Stimulated activated CD4-positive, alpha-beta T cell treated with anti-CD3 and anti-CD28 coated beads, Interleukin-4, amount 100 ng/mL, for 4 hours (primary cell): ENCODE measurements at places on chromosomes 1 and 21.

GRCh38 chr1:54413295-54413694 lies 7.1 kb upstream of the SSBP3 start:
- no peak for DNase-seq

GRCh38 chr1:197029749-197030148 lies 37.3 kb downstream of the F13B start:
- no peak for DNase-seq

DNA sequence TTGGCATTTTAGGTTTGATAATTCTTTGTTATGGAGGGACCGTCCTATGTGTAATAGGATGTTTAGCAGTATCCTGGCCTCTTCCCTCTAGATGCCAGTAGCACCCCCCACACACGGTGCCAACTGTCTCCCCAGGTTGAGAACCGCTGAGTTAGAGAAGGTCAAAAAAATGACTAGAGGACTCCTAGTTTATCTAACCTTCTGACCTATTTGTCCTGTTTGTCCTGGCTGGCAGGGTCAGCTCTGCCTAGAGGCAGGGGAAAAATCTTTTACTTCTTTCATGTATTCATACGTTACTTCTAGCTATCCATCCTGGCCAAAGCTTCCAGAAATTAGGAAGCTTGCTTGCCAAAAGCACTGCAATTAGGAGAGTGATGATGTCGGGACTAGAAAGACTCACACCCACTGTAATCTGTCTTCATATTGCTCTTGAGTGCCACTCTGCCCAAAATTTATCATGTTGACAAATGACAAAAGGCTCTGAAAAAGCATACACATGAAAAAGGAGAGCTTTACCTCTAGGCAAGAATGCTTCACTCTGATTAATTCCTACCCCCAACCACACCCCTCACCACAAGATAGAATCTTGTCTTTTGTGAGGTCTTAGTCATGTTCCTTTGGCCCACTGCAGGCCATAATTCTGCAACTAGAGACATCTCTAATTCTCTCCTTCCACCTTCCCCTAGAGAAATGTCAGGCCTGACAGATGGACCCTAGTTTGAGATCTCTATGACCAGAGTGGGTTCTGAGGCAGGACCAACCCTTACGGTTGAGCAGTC lies 14.4 kb upstream of the AKR1A1 start:
- DNase-seq: no peak

- peak; percentile 67 for DNase-seq
These were observed 19.7 kb downstream of the RCC2 start for GRCh38 chr1:17419626-17420328.

- no peak for DNase-seq
These were observed 38.7 kb downstream of the CHAF1B start for GRCh38 chr21:36423771-36424433.

DNA sequence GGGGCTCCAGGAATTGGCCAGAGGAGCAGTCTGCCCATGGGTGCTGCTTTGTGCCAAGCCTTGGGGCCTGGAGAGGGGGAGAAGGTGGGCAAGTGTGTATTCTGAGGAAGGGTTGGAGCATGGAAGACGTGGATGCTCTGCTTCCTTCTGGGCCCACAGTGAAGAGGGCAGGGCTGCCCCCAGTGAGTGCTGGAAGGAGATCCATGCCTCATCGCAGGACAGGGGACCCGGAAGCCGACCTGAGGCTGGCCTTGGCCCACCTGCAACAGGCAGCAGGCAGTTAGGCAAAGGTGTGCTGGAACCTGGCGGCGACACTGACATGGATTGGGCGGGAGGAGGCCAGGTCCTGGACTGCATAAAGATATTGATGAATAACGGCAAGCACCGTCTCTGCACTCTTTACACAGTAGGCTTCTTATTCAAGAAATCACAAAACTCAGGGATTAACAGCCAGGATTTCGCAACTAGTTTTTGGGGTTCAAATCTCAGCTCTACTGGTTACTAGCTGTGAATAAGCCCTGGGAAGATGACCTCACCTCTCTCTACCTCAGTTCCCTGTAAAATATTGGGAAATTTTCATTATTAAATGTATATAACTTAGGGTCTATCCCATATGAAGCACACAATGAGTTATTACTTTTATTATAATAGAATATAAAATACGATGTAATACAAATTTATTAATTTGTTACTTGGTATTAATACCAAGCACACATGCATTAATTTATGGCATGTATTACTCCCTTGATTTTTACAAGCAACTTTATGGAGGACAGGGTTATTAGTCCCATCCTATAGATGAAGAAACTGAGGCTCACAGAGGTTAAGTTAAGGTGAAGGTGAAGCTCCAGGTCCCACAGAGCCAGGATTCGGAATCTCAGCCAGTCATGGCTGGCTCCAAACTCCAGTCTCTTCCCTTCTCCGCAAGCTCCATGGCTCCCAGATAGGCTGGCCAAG lies 62.3 kb downstream of the DHRS3 start:
- DNase-seq: no peak

DNA sequence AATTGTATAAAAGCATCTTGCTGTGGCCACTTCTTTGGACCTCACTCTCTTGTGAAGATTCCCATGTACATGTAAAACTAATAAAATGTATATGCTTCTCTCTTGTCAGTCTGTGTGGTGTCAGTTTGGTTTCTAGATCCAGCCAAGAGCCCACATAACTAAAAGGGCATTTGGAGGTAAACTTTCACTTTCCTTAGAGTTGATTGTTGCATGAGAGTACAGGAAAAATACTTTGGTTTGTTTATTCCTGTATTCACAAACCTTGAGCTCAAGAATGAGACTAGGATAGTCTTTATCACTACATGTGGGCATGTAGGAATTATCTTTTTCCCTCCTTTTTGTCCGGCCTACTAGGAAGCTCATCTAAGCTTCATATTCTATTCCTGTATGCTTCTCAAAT lies 50.9 kb downstream of the KCTD3 start:
- no peak for DNase-seq

- DNase-seq: no peak
These were observed 44.5 kb upstream of the TRIM45 start for GRCh38 chr1:117166076-117166475.

- no peak for DNase-seq
These were observed 129.7 kb upstream of the ADGRL2 start for GRCh38 chr1:81671038-81671437.

DNA sequence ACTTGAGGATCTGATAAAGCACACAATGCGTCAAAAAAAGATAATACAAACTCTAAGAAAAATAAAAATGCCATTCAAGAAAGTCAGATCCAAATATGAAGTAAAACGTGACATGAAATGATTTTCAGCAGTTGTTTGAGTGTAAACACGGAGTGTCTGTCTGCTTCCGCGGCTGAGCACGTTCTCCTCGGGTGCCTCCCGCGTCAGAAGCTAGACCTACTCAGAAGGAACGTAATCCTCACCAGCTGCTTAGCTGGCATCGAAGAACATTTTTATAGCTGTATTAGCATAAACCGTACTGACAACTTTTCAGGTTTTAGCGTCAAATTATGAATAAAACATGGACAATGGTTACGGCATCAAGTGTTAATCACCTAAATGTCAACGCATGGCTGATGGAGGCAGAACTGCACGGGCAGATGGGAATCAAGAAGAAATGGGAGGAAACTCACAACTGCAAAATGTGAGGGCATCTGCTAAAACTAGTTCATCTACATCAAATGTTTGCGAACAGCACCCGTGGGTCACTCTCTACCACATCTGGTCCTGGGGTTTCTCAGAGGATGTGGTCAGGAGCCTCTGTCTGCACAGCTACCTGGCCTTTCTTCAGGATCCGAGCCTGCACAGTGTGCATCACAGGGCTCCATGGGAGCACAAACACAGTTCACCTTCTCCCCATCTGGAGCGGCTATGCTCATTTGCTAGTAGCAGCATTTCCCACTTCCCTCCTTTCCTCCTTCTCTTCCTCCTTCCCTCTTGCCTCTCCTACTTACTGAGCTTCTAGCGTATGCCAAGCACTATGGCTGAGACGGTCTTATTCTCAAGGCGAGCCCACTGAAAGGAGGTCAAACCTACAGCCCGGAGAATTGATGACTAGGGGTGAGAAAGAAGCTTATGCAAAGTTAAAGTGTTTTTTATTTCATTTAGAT lies 40.0 kb downstream of the RCAN1 start:
- no peak for DNase-seq

DNA sequence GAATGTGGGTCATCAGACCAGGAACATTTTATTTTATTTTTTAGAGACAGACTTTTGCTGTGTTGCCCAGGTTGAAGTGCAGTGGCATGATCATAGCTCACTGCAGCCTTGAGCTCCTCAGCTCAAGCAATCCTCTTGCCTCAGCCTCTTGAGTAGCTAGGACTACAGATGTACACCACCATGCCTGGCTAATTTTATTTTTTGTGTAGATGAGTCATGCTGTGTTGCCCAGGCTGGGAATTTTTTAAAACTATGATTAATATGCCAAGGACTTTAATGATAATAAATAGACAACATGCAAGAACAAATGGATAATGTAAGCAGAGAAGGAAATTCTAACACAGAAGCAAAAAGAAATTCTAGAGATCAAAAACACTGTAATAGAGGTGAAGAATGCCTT lies 142.4 kb downstream of the AK5 start:
- DNase-seq: no peak

- no peak for DNase-seq
These were observed 12.6 kb downstream of the MCL1 start for GRCh38 chr1:150566589-150567340.

GRCh38 chr1:242043165-242043564 lies 44.3 kb upstream of the MAP1LC3C start:
- DNase-seq: no peak

GRCh38 chr1:51636191-51636590 lies 19.3 kb downstream of the OSBPL9 start:
- DNase-seq: no peak

GRCh38 chr1:203992440-203992839 lies 80.5 kb upstream of the SOX13 start:
- DNase-seq: no peak

- DNase-seq: peak; percentile 55
These were observed 4.9 kb upstream of the TNFRSF1B start for GRCh38 chr1:12161662-12162458.

- peak; percentile 39 for DNase-seq
These were observed 2.2 kb downstream of the PAQR6 start for GRCh38 chr1:156245451-156246232.

GRCh38 chr1:3441410-3441847 lies 13.0 kb upstream of the ARHGEF16 start:
- no peak for DNase-seq

DNA sequence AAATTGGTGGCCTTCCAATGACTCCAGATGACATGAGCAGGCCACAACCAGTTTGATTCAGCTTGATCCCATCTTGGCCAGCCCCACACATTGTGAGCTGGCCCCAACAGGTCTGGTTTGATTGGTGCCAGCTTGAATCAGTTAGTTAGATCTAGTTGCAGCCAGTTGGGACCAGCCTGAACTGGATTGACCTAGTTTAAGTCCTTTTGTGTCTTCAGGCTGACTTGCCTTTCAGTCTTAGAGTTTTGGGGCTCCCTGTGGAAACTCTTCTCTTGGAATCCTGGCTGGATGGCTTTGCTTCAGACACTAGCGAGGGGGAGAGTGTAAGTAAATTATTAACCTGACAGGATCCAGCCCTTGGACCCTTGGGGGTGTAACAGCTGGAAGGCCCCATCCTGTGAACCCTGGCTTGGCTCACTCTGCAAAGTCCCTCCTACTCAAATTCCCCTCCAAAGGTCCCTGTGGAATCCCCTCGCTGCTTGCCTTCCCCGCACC lies 36.2 kb upstream of the POU3F1 start:
- no peak for DNase-seq

DNA sequence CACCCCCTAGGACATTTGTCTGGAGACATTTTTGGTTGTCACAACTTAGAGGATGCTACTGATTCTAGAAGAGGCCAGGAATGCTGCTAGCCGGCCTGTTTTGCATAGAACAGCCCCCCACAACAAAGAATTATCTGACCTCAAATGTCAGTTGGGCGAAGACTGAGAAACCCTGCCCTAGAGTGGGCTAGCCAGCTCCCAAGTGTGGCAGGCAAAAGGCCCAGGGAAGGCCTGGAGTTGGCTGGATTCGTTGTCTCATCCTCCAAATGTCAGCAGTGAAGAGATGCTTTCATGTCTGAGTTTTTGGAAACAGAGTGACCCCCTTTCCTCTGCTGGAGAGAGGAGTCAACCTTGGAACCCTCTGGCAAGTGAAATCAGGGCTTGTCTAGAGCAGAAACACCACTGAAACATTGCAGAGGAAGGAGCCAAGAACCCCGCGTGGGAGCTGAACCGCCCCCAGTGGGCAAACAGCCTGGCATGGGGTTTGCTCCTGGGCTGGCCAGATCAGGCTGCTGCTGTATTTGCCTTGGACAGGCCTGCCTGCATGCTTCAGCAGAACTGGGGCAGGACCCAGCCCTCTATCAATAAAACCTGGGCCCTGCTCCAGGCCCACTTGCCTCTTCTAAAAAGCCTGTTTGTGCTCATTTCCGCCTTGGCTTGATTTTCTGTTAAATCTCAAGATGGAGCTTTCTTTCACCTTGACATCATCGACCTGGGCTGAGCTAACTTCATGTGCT lies 32.9 kb downstream of the RASSF5 start:
- DNase-seq: no peak

DNA sequence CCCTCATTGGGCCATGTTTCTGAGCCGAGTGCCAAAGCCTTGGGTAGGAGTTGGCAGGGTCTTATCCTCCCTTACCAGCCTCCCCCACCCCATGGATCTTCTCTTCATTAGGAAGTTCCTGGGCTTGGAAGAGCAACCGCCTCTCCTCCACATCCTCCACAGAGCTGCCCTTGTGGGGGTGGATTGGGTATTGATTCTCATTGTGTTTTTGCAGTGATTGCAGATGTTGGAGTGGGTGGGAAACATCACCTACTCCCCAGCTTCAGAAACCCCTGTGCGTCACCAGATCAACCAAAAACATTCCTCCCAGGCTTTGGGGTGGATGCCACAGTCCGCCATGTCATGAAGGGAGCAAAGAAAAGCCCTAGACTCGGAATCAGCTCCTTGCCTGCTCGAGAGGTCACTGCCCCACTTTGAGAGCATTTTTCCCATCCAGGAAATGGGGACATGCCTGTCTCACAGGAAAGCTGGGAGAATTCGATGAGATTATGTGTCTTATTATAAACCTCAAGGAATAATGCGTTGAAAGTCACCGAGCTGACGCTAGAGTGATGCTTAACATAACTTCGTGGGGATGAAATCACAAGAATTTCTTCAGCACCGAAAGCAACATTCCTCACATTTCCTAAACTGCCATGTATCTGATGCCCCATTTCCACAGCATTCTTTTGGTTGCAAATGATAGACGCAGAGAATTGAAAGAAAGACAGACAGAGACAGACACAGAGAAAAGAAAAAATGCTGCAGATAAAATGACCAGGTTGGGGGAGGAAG lies 44.7 kb upstream of the ZBTB40 start:
- DNase-seq: no peak

DNA sequence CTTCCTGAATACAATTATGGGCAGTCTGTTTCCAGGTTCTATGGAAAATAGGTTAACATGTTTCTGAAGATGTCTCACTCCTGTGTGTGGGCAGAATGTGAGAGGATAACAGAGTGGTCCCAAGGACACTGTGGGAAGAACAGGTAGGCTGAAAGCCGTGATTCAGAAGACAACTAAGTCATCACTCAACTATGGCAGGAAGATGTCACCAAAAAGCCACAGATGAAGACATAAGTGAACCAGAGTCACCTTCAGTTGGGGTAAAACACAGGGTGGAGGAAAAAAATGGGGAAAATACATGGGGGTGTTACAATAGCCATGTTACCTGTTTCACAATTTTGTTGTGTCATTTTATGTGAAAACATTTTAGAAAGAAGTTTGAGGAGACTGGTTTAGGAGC lies 75.1 kb downstream of the UCHL5 start:
- DNase-seq: no peak
